Esophagus squamous epithelium (tissue), 5 donors: ENCODE measurements at places on chromosomes 2 and 18.

- DNase-seq: no peak
These were observed 475.6 kb upstream of the TNP1 start for GRCh38 chr2:217335341-217335966.

- DNase-seq: no peak
These were observed 70.5 kb downstream of the PDE11A start for GRCh38 chr2:178002038-178002437.

DNA sequence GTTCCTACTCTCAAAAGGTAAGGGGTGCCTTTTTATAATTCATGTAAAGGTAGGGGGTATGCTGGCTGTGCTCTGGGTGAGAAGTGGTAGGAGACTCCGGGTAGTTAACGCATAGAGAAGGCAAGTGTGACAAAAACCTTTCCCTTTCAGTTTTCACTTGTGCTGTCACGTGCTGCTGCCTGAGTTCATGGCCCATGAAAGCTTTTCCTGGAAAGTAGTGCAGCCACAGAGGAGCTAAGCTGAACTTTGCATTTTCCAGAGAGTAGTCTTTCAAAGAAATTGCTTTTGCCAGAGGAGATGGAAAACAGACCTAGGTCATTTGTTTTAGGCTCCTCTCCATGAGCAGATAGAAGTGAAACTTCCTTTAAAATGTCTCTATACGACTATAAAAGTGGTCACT, 44.7 kb downstream of the THSD7B start:
- DNase-seq: no peak

- DNase-seq: no peak
These were observed 12.2 kb downstream of the RNASEH1 start for GRCh38 chr2:3545788-3546478.

DNA sequence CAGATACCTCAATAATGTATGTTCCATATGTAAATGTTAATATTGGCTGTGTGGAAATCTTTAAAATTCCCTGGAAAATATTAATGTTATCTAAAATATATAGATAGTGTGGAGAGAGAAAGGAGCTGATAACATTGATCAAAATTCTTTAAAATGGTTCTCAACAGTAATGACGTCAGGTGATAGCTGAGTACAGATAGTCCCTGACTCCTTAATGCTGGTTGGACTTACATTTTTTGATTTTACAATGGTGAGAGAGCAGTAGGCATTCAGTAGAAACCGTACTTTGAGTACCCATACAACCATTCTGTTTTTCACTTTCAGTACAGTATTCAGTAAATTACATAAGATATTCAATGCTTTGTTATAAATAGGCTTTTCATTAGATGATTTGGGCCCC, 146.6 kb downstream of the GALNT3 start:
- DNase-seq: no peak

DNA sequence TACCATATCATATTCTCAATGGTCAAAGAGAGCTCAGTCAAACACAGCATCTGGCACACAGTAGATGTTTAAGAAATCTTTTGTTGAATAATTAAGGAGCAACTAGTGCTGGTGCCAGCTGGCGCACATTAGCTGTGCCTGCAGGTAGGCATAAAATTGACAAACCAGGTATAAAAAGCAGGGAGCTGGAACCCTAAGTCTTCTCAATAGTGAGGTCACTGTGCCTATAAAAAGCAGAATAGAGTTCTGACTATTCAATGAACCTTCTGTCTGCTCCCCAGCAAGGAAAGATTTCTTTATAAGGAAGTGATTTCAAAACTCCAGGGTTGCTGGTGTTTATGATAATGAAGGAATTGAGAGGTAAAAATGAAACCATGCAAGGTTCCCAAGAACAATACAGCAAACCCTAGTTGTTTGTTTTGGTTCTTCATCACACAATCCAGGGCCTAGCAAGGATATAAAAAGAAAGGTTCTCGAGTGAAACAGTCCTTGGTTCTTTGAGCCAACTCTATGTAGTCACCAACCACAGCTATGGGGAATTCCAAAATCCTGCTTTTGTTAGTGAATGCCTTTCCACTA, 76.1 kb downstream of the THADA start:
- no peak for DNase-seq

- no peak for DNase-seq
These were observed 112.8 kb downstream of the ZNF516 start for GRCh38 chr18:76382275-76382674.

DNA sequence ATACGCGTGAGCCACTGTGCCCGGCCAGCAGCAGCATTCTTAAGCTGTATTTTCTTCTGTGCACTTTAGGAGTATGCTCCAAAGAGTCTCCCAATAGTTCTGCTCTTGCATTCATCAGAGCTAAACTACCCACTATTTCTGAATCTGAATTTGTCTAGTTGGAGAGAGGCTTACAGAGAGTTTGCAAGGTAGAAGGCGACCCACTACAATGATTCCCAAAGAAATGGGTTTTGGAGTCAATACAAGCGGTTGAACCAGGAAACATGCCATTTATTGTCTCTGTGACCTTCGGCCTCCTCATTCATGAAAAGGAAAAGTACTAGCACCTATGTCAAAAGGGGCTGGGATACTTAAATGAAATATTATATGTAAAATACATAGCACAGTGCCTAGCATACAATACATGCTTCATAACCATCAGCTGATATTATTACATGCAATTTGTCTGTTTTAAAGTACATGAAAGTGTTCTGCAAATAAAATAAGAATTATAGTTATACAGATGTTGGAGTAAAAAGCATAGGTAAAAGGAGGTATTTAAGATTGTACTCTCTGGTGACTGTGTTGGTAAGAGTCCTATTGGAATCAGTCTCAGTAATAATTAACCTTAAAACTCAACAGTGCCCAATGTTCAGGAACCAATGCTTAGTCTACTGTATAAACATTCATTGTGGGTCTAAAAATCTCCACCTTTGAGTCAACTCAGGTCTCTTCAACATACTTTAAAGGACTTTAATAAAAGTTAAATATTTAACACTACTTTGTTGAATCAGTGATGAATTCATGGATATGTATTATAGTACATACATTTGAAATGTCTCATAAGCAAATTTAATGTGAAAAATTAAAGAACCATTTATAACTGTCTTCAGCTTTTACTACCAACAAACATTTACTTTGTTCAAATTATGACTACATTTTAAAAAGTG, 89.8 kb upstream of the GRB14 start:
- no peak for DNase-seq

DNA sequence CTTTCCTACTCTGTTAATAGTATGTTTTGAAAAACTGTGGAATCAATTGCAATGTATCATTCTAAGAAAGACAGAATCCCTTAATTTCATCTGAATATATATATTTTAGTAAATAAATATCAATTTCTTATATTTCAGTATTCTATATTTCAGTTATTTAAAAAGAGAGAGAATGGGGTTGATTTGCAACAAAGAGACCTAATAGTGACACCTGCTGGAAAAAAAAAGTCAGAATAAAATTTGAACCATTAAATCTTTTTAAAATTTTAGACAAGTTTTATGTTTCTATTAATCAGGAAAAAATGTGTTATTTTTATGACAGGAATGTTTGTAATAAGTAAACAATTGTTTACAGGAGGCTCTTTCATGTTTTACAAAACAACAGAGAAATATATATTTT, 20.7 kb upstream of the CCNT2 start:
- no peak for DNase-seq

GRCh38 chr2:3628800-3629199, 29.2 kb upstream of the ALLC start:
- DNase-seq: no peak

DNA sequence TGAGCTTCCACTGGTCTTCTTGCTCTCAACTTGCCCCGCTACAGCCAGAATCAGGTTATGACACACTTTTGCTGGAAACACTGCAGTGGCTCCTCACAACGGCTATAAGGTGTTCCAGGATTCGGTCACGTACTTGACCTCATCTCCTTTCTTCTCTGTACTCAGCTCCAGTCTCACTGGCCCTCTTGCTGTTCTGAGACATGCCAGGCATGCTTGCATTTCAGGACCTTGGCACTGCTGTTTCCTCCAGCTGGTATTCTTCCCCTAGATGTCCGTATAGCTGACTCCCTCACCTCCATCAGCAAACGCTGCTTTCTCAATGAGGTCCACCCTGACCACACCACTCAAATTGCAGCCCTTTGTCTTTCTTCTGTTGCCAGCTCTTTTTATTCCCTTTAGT, 31.9 kb upstream of the C1GALT1C1L start:
- no peak for DNase-seq

DNA sequence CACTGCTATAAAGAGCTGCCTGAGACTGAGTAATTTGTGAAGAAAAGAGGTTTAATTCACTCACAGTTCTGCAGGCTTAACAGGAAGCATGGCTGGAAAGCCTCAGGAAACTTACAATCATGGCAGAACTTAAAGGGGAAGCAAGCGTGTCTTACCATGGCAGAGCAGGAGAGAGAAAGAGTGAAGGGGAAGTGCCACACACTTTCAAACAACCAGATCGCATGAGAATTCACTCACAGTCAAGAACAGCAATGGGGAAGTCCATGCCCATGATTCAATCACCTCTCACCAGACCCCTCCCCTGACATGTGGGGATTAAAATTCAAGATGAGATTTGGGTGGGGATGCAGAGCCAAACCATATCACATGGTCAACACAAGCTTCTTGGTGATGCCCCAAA, 34.7 kb upstream of the CDK5R2 start:
- no peak for DNase-seq

DNA sequence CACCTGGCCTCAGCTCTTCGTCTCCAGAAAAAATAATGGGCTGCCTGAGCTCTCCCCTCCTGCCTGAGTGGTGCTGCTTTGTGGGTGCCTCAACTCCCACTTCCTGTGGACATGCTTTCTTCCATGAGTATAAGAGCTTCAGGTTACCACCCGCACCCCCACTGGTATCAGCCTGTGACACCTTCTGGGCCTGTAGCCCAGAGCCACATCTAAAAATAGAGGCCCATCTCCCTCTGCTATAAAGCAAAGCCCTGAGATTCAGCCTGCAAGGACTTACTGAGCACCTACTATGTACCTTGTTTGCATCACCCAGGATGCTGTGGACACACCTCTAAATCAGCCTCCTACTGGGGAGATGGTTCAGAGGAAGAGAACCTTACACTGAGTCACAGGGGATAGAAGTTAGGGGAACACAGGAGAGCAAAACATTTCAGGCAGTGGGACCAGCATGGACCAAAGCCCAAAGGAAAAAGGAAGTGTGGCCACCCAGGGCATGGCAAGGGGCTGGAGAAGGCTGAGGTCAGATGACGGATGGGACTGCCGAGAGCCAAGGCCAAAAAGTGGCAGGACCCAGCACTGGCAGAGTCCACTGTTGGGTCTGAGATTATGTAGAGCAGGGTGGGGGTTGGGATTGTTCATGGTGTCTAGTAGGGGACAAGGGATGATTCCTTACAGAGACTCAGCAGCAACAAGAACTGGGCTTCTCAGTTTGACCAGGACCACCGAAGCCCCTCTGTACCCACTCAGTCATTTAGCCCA, 123.7 kb upstream of the PPP1CB start:
- DNase-seq: no peak

GRCh38 chr18:76979906-76980305, 152.7 kb downstream of the MBP start:
- DNase-seq: no peak

- no peak for DNase-seq
These were observed 1.0 kb upstream of the ORC2 start for GRCh38 chr2:200964498-200964897.

GRCh38 chr2:10759151-10759714, 37.8 kb downstream of the ATP6V1C2 start:
- no peak for DNase-seq

GRCh38 chr2:144505245-144505831, 14.6 kb downstream of the ZEB2 start:
- DNase-seq: no peak

DNA sequence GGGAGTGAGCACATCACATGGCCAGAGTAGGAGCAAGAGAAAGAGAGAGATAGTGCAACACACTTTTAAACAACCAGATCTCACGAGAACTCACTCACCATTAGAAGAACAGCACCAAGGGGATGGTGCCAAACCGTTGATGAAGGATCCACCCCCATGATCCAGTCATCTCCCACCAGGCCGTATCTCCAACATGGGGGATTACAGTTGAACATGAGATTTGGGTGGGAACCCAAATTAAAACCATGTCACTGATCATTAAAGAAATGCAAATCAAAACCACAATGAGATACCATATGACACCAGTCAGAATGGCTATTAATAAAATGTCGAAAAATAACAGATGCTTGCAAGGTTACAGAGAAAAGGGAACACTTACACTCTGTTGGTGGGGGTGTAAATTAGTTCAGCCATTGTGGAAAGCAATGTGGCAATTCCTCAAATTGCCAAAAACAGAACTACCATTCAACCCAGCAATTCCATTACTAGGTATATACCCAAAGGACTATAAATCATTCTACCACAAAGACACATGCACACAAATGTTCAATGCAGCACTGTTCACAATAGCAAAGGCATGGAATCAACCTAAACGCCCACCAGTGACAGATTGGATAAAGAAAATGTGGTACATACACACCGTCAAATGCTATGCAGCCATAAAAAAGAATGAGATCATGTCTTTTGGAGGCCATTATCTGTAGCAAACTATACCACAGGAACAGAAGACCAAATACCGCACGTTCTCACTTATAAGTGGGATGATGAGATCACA, 137.1 kb downstream of the COL6A3 start:
- DNase-seq: no peak

- DNase-seq: no peak
These were observed 44.3 kb downstream of the CACNB4 start for GRCh38 chr2:152054593-152054992.

GRCh38 chr2:97695744-97696143, 17.6 kb upstream of the ZAP70 start:
- DNase-seq: no peak

- DNase-seq: no peak
These were observed 68.5 kb downstream of the AGPS start for GRCh38 chr2:177460973-177461585.

DNA sequence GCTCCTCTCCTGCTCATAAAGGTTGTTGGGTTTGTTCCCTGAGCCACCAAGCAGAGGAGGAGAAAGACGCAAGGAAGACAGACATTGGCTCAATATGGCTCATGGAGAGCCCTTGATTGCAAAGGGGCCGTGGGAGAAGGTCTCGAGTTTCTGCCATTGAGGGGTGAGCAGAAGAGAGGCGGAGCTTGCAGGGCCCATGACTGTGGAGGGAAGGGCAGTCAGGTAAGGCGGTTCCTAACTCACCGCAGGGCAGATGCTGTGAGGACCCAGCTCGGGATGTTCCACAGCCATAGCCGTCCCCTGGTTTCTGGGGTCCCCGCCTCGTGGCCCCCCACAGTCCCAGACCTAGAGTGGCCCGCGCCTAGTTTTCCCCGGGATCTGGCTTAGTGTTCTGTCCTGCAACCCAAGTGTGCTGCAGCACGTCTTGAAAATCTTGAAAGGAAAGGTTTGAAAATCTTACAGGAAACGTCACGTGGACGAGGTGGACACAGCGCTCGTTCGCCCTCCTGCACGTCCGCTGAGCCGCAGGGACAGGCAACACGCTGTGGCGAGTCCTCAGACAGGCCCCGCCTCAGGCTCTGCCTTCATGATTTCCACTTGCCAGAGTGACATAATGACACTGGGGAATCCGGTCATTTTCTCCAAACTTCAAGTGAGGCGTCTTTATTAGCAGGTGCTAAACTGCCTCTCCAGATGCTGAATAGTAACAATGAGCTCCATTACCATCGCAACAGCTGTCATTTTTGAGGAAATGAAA, 105.5 kb upstream of the HDAC4 start:
- DNase-seq: no peak
